ENCODE measurements at places on chromosomes 5 and 9. TPM values are rescaled to one million over a fixed set of nuclear protein-coding genes. Genes with fewer than 3 reads are reported as not detected.

The LCN1 gene
- 0.26 TPM for total RNA-seq

The DNAJA1 gene
- 234 TPM for total RNA-seq

The PGM5 gene
- total RNA-seq: not detected

The TNC gene
- 0.85 TPM for total RNA-seq

The LRRC14B gene
- total RNA-seq: not detected

The PCDHA2 gene
- 0.09 TPM for total RNA-seq

The TSSK1B gene
- total RNA-seq: not detected

The IFNA2 gene
- total RNA-seq: not detected

The FBN2 gene
- 17.6 TPM for total RNA-seq

The GRXCR2 gene
- not detected for total RNA-seq

The UBE2QL1 gene
- 4.6 TPM for total RNA-seq

The PCDHGB4 gene
- 0.81 TPM for total RNA-seq

The GFI1B gene
- 0.09 TPM for total RNA-seq

The DNAJC18 gene
- total RNA-seq: 6.6 TPM

The MINAR2 gene
- not detected for total RNA-seq

The VCAN gene
- 13.0 TPM for total RNA-seq

The MEIKIN gene
- total RNA-seq: not detected

The SPINK5 gene
- not detected for total RNA-seq

The CD72 gene
- total RNA-seq: 0.22 TPM

The IL12B gene
- 0.07 TPM for total RNA-seq

The DNAJC21 gene
- 29.7 TPM for total RNA-seq

The SELENOP gene
- total RNA-seq: 0.37 TPM

The PRLR gene
- 0.15 TPM for total RNA-seq

The CCDC112 gene
- 6.6 TPM for total RNA-seq

The DOCK2 gene
- total RNA-seq: 3.1 TPM

The IL9 gene
- total RNA-seq: not detected

The NR5A1 gene
- total RNA-seq: 0.17 TPM

The CCDC192 gene
- not detected for total RNA-seq

The RGS3 gene
- total RNA-seq: 18.1 TPM

The EQTN gene
- not detected for total RNA-seq

The DMXL1 gene
- 8.6 TPM for total RNA-seq

The SERF1A gene
- total RNA-seq: 1.5 TPM

The FAM151B gene
- total RNA-seq: 1.7 TPM

The LRRC19 gene
- total RNA-seq: not detected

The SLCO4C1 gene
- not detected for total RNA-seq

The PCDHB5 gene
- 1.3 TPM for total RNA-seq

The IRX4 gene
- total RNA-seq: 0.34 TPM

The CRHBP gene
- total RNA-seq: 0.09 TPM

The CDC20B gene
- 0.07 TPM for total RNA-seq

Measured in A549 treated with AZD2906 at 1 μM for 4 hours (cell line).